ENCODE measurements at places on chromosomes 6 and 20.

- no peak for DNase-seq
These were observed 44.3 kb upstream of the FRMD1 start for GRCh38 chr6:168123165-168123911.

- DNase-seq = peak; percentile 29
These were observed 423.7 kb upstream of the MARCKS start for GRCh38 chr6:113433335-113433991.

GRCh38 chr6:146700078-146700686 lies 101.4 kb downstream of the ADGB start:
- DNase-seq = peak; percentile 26

- no peak for DNase-seq
These were observed 2.5 kb downstream of the NTSR1 start for GRCh38 chr20:62710886-62711702.

DNA sequence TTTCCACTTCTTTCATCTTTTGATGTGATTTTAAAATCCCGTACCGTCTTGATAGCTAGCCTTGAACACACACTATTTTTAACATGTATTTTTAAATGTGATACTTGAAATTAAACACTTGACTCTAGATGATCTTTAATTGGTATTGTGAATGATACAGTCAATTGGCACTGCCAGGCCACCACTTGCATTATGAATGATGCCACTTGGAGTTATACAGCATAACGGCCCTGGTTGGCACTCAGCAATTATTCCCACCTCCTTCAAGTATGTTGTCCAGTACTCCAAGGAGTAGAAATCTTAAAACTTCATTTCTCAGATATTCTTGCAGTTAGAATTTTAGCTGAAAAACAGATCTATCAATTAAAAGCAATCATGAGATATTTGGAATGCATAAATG lies 62.9 kb downstream of the TENT5A start:
- no peak for DNase-seq

DNA sequence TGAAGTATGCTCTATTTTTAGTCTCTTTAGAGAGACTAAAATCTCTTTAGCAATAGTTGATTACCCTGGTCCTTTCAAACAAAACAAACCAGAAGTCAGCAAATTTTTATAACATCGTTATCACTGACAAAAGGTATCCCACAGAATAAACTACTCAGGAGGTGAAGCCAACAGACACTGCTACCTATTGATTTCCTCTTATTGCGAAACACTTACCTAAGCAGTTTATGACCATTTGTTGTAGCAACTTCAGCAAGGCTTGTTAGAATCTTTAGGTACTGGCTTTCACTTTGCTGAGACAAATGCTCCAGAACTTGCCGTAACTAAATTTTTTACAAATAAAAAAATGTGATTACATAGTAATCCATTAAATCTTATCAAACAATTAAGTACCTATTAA lies 64.4 kb downstream of the HACE1 start:
- no peak for DNase-seq

DNA sequence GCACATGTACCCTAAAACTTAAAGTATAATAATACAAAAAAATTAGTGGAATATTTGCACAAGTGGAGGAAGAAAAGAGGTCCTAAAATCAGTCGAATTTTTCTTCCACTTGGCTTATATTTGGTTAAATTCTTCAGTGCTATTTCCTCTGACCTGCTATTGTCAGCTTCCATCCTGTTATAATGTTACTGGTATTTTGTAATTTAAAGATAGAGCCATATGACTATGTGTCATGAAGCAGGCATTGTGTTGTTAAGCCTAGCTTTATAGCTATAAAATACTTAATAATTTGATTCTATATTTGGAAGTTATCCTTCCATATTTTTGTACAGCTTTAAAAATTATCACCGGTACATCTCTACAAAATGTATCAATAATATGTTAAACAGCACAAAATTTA lies 455.9 kb upstream of the MARCKS start:
- no peak for DNase-seq

GRCh38 chr20:37504404-37505096 lies 16.5 kb upstream of the NNAT start:
- DNase-seq = no peak

DNA sequence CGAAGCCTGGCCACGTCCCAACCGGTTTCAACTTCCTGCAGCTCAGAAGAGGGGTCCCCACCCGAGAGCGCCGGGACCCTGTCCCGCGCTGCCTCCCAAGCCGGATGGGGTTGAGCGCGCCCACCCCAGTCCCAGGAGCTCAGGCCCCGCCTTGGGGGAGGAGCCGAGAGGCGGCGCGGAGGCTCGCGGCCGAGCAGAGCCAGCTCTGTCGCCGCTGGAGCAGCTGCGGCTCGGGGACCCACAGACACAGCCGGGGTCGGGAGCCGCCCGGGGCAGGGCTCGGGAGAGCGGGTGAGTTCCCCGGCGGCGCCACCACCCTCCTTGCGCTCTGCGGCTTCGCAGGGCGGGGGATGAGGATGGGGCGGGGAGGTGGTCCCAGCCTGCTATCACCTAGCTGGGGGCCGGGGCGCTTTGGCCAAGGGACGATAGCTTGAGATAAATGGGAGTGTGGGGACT lies at the start of gene PPP1R16B:
Gene PPP1R16B (plus strand): TSS at position 196 of the 456 bp plus-strand sequence. CDS start 30,229 bp downstream, outside the sequence.
- peak; percentile 84 for DNase-seq

GRCh38 chr6:36692220-36692619 lies 5.4 kb upstream of the RAB44 start:
- DNase-seq = peak; percentile 74

DNA sequence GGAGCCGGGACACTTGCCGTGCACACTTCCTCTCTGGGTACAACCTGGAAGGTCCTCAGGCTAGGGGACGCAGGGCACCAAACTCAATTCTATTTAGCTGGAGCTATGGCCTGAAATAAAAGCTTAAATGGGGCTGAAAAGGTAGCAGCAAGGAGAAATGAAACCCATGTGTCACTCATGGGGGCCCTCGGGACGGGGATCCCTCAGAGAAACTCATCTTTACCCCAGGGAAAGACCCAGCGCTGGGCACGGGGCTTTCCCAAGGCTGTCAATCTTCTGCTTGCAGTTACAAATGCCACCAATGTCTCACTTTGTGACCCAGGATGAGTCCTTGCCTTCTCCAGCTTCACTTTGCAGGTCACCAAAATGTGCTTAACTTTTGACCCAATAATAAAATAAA lies 16.5 kb downstream of the SNAI1 start:
- peak; percentile 64 for DNase-seq

DNA sequence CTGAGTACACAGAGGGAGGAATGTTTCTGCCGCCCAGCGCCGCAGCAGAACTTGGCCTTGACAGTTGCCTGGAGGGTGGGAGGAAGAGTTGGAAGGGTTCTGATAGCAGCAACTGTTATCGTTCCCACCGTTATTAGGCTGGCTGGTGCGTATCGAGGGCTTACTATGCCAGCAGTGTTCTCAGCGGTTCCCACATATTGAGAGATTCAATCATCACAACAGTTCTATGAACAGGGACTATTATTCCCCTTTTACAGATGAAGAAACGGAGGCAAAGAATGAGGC lies 380.1 kb upstream of the SULF2 start:
- DNase-seq = no peak

DNA sequence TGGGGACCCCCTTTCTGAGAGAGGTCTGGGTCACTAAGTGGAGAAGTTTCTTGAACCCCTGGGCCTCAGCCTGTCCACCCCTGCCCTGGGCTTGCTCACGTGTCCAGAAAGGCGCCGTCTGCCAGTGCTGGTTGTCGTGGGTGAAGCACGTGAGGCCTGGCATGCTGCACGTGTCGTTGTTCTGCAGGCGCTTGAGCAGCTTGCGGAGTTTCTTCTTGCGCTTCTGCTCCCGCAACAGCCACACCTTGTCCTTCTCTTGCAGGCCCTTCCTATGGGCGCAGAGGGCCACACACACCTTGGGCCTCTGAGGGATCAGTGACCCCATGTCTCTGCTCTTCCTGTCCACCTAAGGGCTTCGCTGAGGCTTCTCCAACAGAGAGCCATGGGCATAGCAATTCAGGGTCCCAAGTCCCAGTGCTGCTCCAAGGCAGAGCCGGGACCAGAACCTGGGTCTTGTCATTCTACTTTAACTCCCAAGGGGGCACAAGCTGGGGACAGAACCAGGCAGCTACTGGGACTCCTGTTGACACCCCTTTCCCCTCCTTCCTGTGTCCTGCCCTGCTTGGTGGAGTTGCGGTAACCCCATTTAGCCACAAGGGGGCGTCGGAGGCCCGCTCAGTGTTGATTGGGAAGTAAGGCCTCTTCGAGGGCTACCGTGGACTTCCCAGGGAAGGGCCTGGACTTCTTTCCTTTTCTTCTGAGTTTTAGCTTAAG lies 121.8 kb downstream of the SULF2 start:
- DNase-seq = peak; percentile 60

DNA sequence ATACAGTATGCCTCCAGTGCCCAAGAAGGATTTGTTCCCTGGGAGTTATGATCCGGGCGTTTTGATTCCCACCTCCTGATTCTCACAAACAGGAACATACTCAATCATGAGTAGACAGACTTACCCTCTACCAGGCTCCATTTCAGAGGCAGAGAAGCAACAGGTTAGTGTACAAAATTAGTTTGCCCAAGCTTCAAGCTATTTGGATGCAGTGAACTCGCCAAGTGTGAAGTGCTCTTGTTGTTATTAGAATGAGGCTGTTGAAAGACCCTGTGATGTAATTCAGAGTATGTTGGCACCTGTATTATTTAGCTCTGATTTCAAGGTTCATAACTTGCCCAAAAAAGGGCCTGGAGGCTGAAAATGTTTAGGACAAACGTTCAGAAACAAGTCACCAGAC lies 247.0 kb downstream of the PHACTR1 start:
- no peak for DNase-seq

GRCh38 chr6:90403489-90404381 lies 107.1 kb upstream of the BACH2 start:
- DNase-seq = no peak

- no peak for DNase-seq
These were observed 2.3 kb downstream of the LRP11 start for GRCh38 chr6:149861603-149862423.

DNA sequence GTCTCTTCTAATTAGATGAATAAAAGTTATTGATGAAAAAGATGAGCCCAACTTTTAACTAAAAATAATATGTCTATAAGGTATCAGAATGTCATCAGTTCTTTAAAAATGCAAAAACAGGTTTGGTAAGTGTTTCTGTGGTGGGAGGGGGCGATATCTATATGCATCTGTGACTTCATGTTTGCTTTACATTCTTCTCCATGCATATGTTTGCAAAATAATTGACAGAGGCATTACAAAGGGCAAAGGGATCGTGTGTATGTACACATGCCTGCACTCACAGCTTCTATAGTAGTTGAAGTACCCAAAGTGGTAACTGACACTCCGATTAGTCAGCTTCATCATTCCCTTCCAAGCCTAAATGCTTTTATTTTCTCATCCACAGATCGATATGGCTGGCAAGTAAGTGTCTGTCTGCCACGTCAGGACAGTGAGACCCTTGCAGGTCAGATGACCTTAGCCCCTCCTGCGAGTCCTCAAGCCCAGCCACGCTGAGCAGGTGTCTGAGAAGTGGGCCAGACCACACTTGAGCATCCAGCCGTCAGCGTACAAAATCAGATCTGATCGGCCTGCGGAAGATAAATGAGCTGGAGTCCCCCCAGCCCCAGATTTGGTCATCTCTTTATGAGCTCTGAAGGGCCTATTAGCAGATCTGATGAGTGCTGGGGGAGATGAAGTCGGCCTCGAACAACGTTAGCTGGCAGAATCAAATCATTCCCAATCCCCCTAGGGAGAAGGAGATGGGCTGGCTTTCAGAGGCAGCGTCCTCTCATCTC lies 369.1 kb downstream of the MAFB start:
- DNase-seq = no peak

DNA sequence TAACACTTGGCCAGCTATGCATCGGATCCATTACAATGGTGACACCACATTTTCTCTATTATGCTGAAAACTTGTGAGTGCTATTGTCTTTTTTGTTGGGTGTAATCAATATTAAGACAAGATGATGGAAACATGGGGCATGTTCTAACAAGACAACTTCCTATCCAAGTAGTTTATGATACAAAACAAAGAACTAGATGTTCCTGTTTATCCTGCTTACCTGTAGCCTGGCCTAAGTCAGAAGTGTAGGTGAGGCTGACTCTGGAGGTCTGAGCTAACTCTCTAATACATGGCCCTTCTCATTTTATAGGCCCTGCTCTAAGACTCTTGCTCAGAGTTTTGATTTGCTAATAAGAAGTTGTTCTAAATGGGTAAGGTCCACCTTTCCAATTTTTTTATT lies 242.4 kb upstream of the STXBP5 start:
- no peak for DNase-seq

GRCh38 chr20:2771631-2772080 lies 28.8 kb downstream of the CPXM1 start:
- DNase-seq = no peak

DNA sequence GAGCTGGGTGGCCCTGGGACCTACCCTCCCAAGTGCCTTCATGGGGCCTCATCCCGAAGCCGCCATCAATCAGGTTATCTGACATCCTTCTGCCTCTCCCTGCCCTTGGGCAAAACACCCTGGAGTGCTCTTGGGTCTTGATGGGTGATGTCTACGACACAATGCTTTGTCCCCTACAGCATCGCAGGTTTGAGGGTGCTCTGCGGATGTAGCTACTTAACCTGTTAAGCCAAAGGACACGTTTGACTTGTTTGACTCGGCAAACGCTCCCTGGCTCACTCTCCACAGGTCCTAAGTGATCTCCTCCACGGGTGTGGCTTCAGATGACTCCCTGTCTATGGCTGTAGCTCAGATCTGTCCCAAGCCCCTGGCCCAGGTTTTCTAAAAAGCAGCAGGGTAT lies 35.6 kb downstream of the TBC1D7 start:
- no peak for DNase-seq
